ENCODE measurements at places on chromosomes 5 and 9. TPM values are rescaled to one million over a fixed set of nuclear protein-coding genes. Genes with fewer than 3 reads are reported as not detected.

SH3GL2 gene
- total RNA-seq = 52.1 TPM

PCDHB5 gene
- 11.1 TPM for total RNA-seq

BTNL9 gene
- 4.2 TPM for total RNA-seq

PCDHA9 gene
- 11.3 TPM for total RNA-seq

SHISAL2B gene
- 0.92 TPM for total RNA-seq

PCSK1 gene
- 19.1 TPM for total RNA-seq
